ENCODE measurements at places on chromosomes 2 and 18.

DNA sequence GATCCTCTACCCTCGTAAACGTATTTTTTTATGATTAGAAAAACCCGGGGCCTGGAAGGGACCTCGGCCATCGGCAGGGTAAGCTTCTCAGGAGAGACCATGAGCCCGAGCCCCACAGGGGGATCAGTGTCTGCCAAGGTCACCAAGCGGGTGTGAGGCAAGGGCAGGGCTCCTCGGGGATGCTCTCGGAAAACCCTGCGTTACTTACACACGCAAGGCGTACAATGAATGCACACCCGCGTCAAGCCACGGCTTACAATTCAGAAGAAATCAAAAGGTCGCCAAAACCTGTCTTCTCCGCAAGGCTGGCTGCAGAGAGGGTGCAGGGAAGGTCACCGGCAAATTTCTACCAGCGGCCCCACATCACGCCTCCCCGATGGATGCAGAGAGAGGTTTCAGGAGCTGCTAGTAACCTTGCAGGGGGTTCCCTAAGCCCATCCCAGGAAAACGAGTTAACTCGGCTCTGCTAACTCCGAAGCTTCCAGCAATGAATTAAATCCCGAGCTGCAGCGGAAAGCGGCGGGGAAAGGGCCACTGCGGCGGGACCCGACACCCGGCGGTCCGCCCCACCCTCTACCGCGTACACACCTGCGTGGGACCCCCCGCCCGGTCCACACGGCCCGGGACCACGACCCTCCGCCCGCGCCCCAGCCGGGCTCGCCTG is 638 bp downstream of the ST3GAL5 start:
- DNase-seq, result peak; percentile 46

- no peak for DNase-seq
These were observed 833.2 kb upstream of the CHAC2 start for GRCh38 chr2:52934323-52934898.

DNA sequence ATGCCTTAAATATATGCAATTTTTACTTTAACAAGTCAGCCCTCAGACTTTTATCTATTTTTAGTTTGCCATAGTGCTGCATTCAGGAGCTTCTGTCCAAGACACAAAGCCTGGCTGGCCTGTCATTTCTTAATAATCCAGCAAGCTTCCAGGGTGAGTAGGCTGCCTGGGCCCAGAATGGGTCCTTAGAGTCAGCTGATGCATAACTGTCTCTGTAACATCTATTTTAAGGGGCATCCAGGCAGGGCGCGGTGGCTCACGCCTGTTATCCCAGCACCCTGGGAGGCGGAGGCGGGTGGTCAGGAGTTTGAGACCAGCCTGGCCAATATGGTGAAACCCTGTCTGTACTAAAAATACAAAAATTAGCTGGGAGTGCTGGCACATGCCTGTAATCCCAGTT is 11.8 kb upstream of the GNLY start:
- DNase-seq, result no peak

GRCh38 chr18:11676867-11677266 is 12.2 kb upstream of the GNAL start:
- no peak for DNase-seq

- DNase-seq, result no peak
These were observed 15.9 kb upstream of the ARMC9 start for GRCh38 chr2:231182513-231182899.

DNA sequence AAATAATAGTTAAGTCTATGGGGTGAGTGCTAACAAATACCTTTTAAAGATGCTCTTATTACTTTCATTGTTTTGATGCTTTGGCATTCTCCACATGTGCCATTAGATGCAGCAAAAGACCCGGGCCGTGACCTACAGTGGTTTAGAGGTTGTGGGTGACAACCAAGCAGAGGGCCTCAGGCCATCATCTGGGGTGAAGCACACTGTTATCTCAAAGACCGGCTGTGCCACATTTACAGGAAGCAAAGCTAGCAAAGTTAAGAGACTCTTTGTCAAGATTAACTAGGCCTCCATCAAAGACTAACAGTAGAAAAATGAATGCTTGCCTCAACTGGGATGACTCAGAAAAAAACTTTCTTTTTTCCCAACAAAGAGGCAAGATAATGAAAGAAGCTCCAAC is 695.3 kb downstream of the SATB2 start:
- no peak for DNase-seq

DNA sequence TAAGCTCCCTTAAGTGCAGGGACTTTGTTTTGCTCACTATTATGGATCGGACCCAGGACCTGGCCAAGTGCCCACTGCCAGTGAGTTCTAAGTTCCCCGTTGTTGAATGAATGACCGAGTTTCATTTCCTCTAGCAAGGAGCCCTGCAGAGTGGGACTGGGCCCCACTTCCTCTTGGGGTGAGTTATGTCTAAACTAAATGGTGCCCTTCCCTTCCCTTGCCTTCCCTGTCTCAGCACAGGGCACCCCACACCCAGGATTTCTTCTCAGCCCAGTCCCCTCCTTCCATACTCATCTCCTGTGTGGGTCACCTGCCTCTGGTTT is 195.3 kb upstream of the HS6ST1 start:
- DNase-seq, result no peak

DNA sequence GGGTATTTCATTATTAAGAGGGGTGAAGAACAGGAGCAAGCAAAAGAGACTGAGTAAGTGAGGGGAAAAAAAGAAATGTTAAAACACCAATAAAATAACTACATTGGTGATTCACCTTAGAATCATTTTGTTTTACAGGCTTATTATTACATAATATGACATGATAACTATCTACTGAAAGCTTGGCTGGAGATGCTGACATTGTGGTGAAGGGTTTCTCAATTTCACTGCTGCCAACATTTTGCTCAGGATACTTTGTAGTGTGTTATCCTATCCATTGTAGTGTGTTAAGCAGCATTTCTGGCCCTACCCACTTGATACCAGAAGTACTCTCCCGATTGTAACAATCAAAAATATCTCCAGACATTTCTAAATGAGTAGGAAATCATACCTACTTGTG is 1564.6 kb upstream of the NXPH2 start:
- DNase-seq, result no peak

DNA sequence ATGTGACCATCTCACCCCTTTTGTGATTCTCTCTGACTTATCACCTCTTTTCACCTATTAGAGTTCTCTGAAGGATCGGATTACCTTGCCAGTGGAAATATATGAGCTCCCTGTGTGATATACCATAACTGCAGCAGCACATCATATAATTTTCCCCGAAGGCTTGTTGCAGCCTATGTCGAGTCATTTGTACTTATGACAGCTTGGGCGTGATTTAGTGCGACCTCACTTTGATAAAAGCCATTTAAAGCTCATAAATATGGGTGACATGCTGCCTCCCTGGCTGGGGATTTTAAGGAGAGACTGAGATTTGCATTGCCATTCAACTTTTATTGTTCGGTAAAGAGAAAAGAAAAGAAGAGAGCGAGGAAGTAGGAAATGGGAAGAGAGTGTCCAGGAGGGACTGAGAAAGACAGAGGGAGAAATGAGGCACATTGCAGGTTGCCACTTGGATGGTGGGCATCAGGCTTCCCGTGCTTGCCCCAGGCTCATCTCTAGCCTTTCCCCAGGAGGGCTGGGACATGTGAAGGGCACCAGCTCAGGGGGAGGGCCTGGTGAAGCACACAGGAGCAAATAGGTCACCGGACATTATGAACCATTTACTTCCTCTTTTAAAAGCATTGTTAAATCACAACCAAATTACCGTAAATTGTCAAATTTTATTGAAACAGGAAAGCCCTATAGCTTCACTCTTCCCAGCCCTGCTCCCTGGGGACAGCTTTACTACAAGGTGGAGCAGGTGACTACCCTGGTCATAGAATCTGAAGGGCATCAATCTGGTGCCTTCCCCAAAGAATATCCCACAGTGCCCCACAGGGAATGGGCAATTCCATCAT is 161.3 kb downstream of the SETBP1 start:
- no peak for DNase-seq

- no peak for DNase-seq
These were observed 95.1 kb downstream of the FIGN start for GRCh38 chr2:163640542-163641193.

DNA sequence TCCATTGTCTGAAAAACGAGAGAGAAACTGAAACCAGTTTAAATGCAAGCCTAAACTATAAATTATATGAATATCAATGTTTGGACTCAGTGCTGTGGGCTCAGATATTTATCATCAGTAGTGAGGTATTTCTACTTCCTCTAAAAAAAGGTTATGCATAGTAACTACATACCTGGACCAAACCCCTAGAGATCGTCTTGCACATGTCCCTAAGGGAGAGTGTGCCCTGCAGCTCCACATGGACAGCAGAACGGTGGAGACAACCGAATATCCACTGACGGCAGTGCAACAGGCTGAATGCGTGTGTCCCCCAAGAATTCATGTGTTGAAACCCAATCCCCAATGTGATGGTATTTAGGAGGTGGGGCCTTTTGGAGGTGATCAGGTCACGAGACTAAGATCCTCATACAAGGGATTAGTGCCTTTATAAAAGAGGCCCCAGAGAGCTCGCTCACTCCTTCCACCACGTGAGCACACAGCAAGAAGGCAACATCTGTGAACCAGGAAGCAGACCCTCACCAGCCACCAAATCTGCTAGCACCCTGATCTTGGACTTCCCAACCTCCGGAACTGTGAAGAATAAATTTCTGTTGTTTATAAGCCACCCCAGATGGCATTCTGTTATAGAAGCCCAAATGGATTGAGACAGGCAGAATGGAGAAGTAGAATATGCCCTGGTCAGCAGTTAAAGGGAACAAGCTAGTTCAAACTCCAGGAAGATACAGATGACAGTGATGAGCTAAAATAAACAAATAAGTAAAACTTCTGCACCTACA is 208.4 kb downstream of the ANAPC1 start:
- DNase-seq, result no peak

DNA sequence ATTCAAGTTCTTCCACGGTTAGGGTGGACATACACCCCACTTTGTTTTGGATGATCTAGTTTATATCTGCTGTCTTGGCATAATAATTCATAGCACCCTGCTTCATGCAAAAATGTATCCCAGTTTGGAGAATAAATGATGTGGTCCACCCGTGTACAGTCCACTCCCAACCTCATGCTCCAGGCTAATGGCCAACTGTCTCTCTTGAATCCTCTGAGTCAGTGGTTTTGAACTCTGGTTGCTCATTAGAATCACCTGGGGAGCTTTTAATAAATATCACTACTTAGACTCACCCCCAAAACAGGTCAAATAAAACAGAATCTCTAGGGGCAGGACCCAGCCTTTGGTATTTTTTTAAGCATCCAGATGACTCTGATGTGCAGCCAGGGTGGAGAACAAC is 78.5 kb downstream of the SDC1 start:
- DNase-seq, result no peak

- no peak for DNase-seq
These were observed 69.6 kb upstream of the ALPP start for GRCh38 chr2:232308986-232309385.

- no peak for DNase-seq
These were observed 3.8 kb downstream of the SEC11C start for GRCh38 chr18:59143441-59143840.

- DNase-seq, result no peak
These were observed 69.9 kb downstream of the KCNH7 start for GRCh38 chr2:162768656-162769055.

DNA sequence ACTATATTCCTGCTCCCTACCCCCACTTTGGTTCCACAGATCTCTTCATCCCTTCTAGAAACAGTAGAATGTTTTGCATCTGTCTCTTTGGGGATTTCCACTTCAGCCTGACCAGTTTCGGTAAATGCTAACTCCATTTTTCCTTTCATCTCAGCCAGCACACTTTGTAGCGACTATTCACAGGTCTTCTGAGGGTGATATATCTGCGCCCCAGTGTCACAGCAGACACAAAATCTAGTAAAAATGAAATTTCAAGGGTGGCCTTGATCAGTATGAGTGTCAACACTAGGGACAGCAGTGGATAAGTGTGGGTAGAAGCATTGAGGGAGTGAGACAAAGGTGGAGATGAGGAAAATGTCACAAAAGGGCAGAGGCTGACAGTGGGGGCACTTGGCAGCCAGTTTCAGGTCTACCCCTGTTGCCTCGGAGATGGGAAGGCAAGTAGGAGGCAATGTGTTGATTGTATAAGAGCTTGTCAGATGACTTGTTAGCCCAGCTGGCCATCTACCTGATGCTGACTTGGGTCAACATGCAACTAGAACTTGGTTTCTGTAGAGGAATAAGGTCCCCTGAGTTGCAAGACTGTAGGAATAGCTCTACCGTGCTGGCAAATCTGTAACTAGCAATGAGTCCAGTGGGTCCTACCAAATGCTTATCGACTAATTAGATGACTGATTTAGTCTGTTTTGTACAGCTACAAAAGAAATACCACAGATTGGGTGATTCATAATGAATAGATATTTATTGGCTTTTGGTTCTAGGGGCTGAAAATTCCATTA is 60.7 kb downstream of the CXCR4 start:
- no peak for DNase-seq

GRCh38 chr18:58891776-58892175 is 27.1 kb downstream of the ZNF532 start:
- DNase-seq, result no peak
